ENCODE measurements at places on chromosomes 6 and 20. TPM values are rescaled to one million over a fixed set of nuclear protein-coding genes. Genes with fewer than 3 reads are reported as not detected.

IL20RA gene
- 0.25 TPM for total RNA-seq

EPB41L1 gene
- total RNA-seq: 94.7 TPM

PKHD1 gene
- under 0.01 TPM for total RNA-seq

LAMP5 gene
- total RNA-seq: 5.2 TPM

SALL4 gene
- 0.49 TPM for total RNA-seq

ETV7 gene
- total RNA-seq: not detected

RIPPLY2 gene
- total RNA-seq: 8.1 TPM

GPLD1 gene
- 8.9 TPM for total RNA-seq

SLC22A1 gene
- not detected for total RNA-seq

SLC35D3 gene
- 0.25 TPM for total RNA-seq

ATP5F1E gene
- 28.3 TPM for total RNA-seq

PRIM2 gene
- 14.3 TPM for total RNA-seq

FOXS1 gene
- 0.74 TPM for total RNA-seq

OR2H1 gene
- total RNA-seq: not detected

BCAS1 gene
- total RNA-seq: 3.9 TPM

AIG1 gene
- 29.5 TPM for total RNA-seq

BANF2 gene
- total RNA-seq: not detected

ZNFX1 gene
- 12.5 TPM for total RNA-seq

SLC17A1 gene
- not detected for total RNA-seq

TMEM151B gene
- 44.5 TPM for total RNA-seq

FERMT1 gene
- total RNA-seq: 1.5 TPM

COL20A1 gene
- total RNA-seq: 7.4 TPM

TBC1D22B gene
- total RNA-seq: 8.1 TPM

DEFB125 gene
- not detected for total RNA-seq

SIRPB1 gene
- not detected for total RNA-seq

BPIFB1 gene
- total RNA-seq: not detected

TMX4 gene
- 34.9 TPM for total RNA-seq

BMP5 gene
- total RNA-seq: 2.7 TPM

MTCH1 gene
- total RNA-seq: 131 TPM

ZNF391 gene
- total RNA-seq: 2.5 TPM
